ENCODE measurements at places on chromosomes 3 and 15.

GRCh38 chr3:183584246-183584913 lies 28.9 kb upstream of the KLHL6 start:
- H3K27ac ChIP-seq = no peak overlapping the region
- no peak for DNase-seq
- H3K4me1 ChIP-seq = peaks cover 61% of the 10 kb centered on the region
- no peak overlapping the region for H3K4me3 ChIP-seq
- H3K36me3 ChIP-seq = peaks cover 5% of the 10 kb centered on the region

DNA sequence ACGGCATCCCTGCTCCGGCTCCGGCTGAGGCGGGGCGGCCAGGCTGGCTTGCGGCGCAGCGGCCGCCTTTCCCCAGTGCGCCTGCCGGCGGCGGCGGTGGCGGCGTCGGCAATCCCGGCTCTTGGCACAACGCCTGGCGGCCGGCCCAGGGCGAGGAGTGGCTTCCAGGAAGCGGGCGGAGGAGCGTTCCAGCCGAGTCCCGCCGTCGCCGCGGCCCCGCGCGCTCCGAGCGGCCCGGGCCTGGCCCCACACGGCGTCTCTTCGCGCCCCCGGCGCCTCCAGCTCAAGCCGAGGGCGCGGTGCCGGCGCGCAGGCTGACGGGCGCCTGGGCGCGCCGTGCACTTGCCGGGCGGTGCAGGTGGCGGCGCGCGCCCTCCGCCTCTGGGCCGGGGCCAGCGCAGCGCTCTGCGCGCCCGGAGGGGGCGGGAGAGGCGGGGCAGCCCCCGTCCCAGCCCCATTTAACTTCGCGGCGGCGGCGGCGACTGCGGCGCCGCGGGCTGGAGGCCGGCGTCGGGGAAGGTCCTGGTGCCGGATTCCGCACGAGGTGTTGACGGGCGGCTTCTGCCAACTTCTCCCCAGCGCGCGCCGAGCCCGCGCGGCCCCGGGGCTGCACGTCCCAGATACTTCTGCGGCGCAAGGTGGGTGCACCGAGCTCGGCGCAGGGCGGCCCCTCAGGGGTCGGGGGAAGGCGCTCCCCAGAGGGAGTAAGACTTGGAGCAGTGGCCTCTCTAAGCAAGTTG lies at the start of gene ADAMTSL3:
Gene ADAMTSL3, plus strand, starts transcription at position 485 of the 740 bp plus-strand sequence. CDS start 1,639 bp downstream, outside the sequence.
- no peak within 1 kb of the TSS for H3K4me3 ChIP-seq
- no peak for DNase-seq
- peaks cover 41% of the 10 kb centered on the region for H3K27me3 ChIP-seq
- no peak within 1 kb of the TSS for H3K27ac ChIP-seq

DNA sequence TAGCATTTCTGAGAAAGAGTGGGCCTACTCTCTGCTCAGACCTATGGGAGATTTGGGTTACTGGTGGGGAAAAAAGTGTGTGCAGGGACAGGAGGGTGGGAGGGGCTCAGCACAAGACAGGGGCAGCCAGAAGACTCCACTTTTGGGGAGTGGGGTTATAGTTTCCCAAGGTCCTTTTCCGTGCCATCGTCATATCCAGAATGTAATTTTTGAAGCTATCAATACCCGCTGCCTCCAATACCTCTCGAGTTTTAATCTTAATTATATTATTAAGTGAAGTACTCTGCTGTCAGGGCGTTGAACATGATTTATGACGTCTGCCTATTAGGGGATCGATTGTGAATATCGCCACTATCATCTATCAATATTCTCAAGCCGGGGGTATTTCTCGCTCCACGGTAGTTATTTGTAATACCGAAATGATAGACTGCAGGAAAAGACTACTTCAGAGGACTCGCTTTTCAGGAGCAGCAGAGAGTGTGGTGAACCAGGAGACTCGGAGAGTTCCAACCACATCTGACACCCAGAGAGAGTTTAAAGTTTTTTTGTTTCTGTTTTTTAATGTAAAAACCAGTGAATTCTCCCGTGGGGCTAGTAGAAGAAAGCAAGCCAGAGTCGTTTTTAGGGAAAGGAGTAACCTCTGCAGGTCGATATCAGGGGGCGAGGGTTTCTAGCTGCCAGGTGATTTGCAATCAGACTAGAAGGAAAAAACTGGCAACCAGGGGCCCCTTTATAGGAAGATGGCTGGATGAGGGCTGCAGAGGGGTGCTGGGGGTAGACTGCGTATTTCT lies 20.6 kb downstream of the NR2F2 start:
- H3K4me1 ChIP-seq = peaks cover under 1% of the 10 kb centered on the region
- H3K27me3 ChIP-seq = no peaks in the 10 kb centered on the region
- peaks cover 6% of the 10 kb centered on the region for H3K36me3 ChIP-seq
- H3K27ac ChIP-seq = no peak overlapping the region
- no peak for DNase-seq
- no peak overlapping the region for H3K4me3 ChIP-seq

GRCh38 chr3:115760716-115761115 lies 137.4 kb downstream of the GAP43 start:
- H3K27me3 ChIP-seq = peaks cover 9% of the 10 kb centered on the region
- no peaks in the 10 kb centered on the region for H3K4me1 ChIP-seq
- H3K4me3 ChIP-seq = no peak overlapping the region
- DNase-seq = no peak

DNA sequence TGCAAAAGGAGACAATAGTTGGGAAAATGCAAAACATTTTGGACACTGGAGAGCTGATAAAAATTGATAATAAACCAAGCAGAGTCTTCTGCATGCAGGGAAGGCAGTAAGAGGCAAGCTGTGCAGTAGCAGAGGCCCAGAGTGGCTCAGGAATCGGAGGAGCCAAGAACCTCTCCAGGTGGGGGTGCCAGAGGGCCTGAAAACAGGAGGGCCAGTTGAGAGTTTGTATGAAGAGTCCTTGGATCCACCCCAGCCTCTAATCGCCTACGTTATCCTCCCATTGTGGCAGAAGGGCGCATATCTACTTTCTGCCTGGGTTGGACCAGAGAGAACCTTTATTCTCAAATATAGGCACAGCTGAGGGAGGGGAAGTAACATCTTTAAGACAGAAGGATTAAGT lies 48.9 kb upstream of the RBP1 start:
- no peak overlapping the region for H3K27ac ChIP-seq
- no peaks in the 10 kb centered on the region for H3K27me3 ChIP-seq
- no peak for DNase-seq
- H3K4me1 ChIP-seq = peaks cover 6% of the 10 kb centered on the region
- H3K36me3 ChIP-seq = no peaks in the 10 kb centered on the region

DNA sequence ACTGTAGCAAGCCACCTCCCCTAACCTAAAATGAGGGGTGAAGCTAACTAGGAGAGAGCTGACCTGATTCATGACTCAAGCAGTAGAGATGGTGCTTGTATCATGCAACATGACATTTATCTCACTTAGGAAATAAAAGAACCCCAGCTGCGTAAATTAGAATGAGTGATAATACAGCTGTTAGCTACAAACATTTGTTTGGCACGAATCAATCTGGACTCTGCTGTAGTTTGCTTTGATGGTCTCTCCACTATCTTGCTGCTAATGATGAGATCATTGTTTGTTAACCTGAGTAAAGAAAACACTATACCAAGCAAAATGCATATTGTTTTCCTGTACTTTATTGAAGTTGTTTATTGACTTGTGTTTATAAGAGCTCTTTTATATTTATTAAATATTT lies 92.6 kb downstream of the ALDH1A2 start:
- H3K27ac ChIP-seq = no peak overlapping the region
- H3K4me3 ChIP-seq = no peak overlapping the region
- H3K4me1 ChIP-seq = no peaks in the 10 kb centered on the region
- H3K36me3 ChIP-seq = no peaks in the 10 kb centered on the region
- peaks cover under 1% of the 10 kb centered on the region for H3K27me3 ChIP-seq

DNA sequence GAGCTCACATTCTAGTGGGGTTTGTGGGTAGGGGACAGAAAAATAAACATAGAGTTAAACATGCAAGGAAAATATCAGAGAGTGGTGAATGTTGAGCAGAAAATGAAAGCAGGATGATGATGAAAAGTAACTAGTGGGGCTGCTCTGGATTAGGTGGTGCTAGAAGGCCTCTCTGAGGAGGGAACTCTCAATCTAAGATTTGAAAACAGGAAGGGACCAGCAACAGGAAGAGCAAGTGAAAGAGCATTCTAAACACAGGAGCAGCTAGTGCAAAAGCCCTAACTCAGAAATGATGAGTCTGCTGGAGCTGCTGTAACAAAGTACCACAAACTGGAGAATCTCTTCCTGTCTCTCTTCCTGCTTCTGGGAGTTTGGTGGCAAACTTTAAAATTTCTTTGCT lies 468.6 kb upstream of the AGTR1 start:
- no peak overlapping the region for H3K27ac ChIP-seq
- no peaks in the 10 kb centered on the region for H3K36me3 ChIP-seq
- H3K4me1 ChIP-seq = peaks cover 2% of the 10 kb centered on the region
- H3K27me3 ChIP-seq = no peaks in the 10 kb centered on the region

- H3K4me3 ChIP-seq = no peak overlapping the region
- no peak overlapping the region for H3K27ac ChIP-seq
- no peaks in the 10 kb centered on the region for H3K27me3 ChIP-seq
- H3K36me3 ChIP-seq = peaks cover 12% of the 10 kb centered on the region
- H3K4me1 ChIP-seq = peaks cover 22% of the 10 kb centered on the region
- no peak for DNase-seq
These were observed 6.6 kb upstream of the ICE2 start for GRCh38 chr15:60485365-60486055.

DNA sequence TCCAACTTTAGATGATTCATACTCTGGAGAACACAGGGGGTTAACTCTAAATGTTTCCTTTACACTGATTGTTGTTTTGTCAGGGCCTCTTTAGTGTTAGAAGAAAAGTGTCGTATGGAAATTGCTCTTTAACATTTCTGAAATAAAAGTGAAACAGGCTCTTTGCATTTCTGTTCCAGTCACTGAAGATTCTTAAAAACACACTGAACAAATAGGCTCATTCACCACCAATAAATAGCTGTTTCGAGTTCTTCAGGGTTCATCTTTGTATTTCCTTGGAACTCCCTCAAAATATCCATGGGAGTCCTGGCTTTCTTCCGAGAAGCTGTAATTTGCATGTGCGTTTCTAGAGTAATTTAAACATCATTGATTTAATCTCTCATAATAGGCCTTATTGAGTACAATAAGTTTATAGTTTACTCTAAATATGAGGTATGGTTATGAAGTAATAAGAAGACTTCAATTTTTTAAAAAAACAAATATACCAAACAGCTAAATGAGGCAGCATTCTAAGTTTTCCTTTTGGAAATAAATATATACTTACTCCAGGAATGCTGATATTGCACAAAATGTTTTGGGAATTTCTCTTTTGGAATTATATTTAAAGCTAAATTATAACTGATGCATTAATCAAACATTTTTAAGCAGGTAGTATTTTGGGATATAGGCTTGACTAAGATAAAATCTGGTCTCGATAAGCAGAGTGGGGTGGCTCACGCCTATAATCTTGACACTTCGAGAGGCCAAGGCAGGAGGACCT lies 327.4 kb downstream of the EPHA3 start:
- H3K27ac ChIP-seq = no peak overlapping the region
- H3K4me3 ChIP-seq = no peak overlapping the region

DNA sequence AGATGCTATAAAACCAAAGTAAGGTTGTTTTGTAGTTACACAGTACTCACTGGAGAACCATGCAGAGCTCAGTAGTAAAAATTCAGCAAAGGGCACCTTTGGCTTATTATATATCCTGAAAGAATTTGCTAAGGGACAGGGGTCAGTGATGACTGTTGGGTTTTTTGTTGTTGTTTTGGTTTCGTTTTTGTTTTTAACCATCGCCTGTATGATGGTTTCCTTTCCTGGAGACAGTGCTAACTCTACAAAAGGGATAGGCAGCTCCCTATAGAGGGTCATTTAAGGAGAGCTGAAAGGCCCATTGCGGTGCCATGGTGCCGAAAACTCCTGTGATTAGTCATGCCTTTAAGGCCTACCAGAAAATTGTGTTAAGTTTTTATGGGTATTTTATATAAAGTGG lies 118.2 kb upstream of the GOLIM4 start:
- H3K36me3 ChIP-seq = no peaks in the 10 kb centered on the region
- no peak overlapping the region for H3K4me3 ChIP-seq
- DNase-seq = no peak
- H3K27ac ChIP-seq = no peak overlapping the region
- no peaks in the 10 kb centered on the region for H3K27me3 ChIP-seq

- H3K27me3 ChIP-seq = peaks cover 19% of the 10 kb centered on the region
- H3K27ac ChIP-seq = no peak overlapping the region
- H3K36me3 ChIP-seq = peaks cover 2% of the 10 kb centered on the region
- peaks cover 37% of the 10 kb centered on the region for H3K4me1 ChIP-seq
- DNase-seq = no peak
- H3K4me3 ChIP-seq = no peak overlapping the region
These were observed 67.1 kb downstream of the APBA2 start for GRCh38 chr15:28952666-28953491.

- H3K4me3 ChIP-seq = no peak overlapping the region
- H3K27ac ChIP-seq = no peak overlapping the region
- DNase-seq = peak; percentile 41
- H3K36me3 ChIP-seq = no peaks in the 10 kb centered on the region
- H3K27me3 ChIP-seq = peaks cover 66% of the 10 kb centered on the region
These were observed 10.3 kb upstream of the KIF7 start for GRCh38 chr15:89665449-89666181.

DNA sequence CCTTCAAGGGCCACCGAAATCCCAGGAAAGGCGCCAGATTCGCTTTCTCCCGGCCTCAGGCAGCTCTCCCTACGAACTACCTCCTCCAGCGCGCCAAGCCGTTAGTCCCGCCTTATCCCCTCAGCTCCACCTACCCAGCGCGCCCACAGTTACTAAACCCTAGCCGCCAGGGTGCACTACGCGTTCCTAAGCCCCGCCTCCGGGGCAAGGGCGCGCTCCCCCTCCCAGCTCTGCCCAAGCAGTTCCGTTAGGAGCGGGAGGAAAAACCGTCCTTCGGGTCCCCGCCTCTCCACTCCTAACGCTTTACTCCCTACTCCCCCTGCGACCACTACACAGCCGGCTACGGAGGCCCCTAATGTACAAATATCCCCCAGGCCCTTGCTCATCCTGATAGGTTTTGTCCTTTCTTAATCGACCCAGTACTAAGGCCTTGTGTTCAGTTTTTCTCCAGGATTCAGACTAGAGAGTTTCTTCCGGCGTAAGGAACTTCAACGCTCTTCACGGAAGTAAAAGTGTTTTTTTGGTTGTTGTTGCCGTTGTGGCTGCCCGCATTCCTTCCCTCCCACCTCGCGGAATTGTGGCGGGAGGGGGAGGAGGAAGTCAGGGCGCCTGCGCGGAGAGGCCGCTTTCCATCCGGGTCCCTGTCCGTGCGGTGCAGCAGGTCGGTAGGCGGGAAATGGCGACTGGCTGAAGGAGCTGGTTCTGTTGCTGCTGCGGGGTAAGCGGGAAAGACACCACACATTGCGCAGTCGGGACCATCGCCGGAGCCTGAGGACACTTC lies at the start of gene CTDSPL2:
Gene CTDSPL2, plus strand, starts transcription at position 655 of the 781 bp plus-strand sequence. CDS start 31,386 bp downstream, outside the sequence.
- peaks cover 49% of the 10 kb centered on the region for H3K4me1 ChIP-seq
- peaks cover 7% of the 10 kb centered on the region for H3K27me3 ChIP-seq
- peak within 1 kb of the TSS; percentile 99 for H3K4me3 ChIP-seq
- peak; percentile 97 for DNase-seq

DNA sequence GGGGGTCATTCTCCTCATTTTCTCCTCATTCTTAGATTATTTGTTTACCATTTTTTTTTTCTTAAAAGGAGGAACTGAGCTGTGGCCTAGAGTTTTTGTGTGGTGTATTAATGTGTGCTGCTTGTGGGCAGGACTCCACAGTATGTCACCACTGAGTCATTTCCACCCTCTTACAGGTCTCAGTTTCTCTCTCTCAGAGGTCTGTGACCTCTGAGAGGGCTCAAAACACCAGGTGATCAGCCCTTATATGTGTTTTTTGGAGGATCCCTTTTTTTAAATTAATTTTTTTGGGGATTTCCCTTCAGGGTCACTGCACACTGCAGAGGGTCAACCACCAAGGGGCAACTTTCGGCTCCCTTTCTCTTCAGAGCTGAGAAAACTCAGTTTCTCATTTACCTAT lies 166.4 kb downstream of the SUCNR1 start:
- H3K4me3 ChIP-seq = no peak overlapping the region
- no peaks in the 10 kb centered on the region for H3K36me3 ChIP-seq
- no peak overlapping the region for H3K27ac ChIP-seq
- peaks cover 4% of the 10 kb centered on the region for H3K4me1 ChIP-seq

Data from activated naive CD4-positive, alpha-beta T cell treated with anti-CD3 and anti-CD28 coated beads, Interleukin-2, amount 10 ng/mL, durations not matched to agents 7 days and 5 days (primary cell).